Tongue (tissue), 3 donors: ENCODE measurements at places on chromosomes 2 and 18.
A peak's percentile ranks its signal among the peaks of the same experiment; 100 is the strongest.

DNA sequence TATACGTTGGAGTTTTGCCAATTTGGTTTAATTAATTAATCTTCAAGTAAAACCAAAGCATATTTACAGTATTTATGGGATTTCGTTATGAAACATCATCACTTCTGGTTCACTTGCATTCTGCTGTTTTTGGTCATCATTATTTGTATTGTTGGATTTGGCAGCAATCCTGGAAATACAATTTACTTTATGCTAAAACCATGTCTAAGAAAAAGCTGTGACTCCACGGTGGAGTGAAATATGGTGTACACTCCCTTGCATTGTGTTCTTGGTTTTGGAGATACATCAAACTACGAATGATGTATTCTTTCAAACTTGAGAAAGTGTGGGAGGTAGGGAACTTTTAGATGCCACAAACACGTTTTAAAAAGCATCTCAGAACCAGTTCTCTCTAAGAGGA is 106.4 kb downstream of the CTAGE1 start:
- DNase-seq, result peak; percentile 21

DNA sequence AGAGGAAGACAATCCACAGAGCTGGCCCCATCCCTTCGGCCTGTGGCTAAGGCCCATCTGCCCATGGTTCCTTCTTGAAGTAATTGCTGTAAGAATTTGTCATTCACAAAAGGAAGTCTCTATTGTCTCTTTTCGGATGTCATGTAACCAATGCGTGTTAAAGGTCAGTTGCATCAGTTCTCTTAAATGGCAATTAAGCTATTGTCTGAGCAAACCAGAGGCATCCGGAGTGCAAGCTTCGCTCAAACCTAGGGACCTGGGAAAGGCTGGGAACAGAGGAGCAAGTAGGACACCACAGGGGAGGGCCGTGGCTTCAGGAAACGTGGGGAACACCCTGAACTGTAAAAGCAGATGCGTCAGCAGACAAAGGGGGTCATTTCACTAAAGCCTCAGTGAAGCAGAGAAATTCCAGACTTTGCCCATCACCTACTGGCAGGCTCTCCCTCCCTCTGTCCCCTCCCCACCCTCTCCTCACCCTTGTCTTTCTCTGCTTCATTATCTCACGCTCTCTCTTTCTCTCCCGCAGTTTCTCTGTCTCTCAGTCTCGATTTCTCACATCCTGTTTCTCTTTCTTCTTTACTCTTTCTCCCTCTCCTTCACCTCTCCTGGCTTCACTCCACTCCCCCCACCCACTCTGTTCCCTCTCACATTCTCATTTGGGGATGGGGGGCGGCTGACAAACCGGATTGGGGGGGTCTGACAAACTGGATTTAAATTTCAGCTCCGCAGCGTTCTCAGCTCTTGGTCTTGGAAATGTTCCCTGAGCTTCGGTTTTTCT is 204.6 kb upstream of the TNP1 start:
- peak; percentile 71 for DNase-seq

GRCh38 chr18:66916834-66917233 is 312.9 kb upstream of the CDH19 start:
- DNase-seq, result no peak

GRCh38 chr2:36707050-36707449 is 10.5 kb downstream of the VIT start:
- no peak for DNase-seq

DNA sequence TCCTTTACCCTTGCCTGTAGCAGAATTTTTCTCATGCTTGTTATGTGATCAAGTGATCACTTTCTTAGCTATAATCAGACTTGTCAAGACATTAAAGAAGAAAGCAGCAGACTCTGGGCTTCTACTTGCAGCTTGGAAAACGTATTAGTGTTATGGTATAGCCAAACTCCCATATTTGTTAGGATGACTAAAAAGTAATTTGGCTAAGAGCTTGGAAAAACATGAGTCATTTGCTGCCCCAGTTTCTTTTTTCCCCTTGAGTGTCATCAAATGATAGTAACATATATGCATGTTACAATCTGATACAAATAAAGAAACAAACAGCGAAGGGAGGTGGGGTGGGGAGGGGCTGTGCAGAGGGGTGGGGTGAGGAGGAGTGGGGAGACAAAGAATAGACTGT is 155.5 kb downstream of the IKZF2 start:
- no peak for DNase-seq

DNA sequence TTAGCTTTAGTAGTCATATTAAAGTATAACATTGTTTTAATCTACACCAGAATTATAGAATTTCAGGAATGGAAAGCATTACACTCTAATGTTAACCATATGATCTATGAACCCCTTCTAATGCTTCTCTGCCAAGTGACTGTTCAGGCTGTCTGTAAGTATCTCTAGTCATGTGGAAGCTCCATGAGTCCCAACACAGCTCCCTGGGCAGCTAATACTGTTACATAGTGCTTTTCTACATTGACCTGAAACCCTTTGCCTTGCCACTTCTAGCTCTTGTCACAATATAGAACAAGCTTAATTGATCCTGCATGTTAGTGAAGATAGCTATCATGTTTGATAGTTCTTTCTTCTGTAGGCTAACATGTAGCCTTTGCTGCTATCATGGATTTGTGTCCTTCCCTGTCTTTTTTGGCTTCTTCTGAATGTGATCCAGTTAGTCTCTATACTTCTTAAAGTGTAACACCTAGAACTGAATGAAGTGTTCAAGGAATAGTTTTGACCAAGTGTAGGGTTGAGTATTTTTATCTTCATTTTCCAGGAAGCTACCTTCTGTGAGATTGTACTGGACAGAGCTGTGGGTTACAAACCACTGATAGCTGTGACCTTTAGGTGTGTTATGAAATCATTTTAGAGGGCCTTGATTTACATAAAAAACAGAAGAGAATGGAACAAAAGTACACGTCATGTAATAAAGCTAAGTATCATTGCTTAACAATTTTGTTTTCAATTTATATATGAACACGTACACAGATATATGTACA is 23.7 kb downstream of the BABAM2 start:
- peak; percentile 6 for DNase-seq

GRCh38 chr2:144201868-144202468 is 318.0 kb downstream of the ZEB2 start:
- no peak for DNase-seq

GRCh38 chr2:38156436-38156835 is 80.5 kb upstream of the CYP1B1 start:
- no peak for DNase-seq

DNA sequence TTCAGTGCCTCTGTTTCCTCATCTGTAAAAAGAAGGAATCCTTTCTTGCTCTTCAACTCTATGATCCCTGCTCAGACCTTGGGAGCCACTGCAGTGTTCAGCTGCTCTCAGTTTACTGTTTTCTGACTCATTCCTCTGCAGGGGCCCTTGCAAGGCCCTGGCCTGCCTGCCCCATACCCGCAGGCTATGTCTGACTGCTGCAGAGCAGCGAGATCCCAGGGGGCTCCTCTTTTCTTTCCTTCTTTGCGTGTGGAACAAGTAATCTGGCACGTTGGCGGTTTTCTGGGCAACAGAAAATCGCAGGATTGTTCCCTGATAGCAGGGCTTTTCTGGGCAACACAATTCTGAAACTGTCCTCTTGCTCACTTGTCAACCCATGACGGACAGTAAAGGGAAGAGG is 376.0 kb downstream of the DCC start:
- no peak for DNase-seq

DNA sequence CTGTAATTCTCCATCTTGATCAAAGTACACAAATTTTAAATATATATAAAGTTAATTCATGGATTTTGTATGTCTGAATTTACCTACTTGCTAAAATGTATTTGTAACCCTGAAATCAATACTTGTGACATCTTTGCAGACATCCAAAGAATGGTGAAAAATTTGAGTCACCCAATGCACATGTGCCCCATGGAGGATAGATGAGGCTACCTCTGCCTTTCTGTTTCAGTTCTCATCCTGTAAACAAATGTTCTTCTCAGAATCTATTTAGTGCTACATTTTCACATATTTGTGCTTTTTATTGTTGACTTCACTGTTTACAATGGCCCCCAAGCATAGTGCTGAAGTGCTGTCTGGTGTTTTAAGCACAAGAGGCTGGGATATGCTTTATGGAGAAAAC is 171.5 kb downstream of the LRATD1 start:
- no peak for DNase-seq

DNA sequence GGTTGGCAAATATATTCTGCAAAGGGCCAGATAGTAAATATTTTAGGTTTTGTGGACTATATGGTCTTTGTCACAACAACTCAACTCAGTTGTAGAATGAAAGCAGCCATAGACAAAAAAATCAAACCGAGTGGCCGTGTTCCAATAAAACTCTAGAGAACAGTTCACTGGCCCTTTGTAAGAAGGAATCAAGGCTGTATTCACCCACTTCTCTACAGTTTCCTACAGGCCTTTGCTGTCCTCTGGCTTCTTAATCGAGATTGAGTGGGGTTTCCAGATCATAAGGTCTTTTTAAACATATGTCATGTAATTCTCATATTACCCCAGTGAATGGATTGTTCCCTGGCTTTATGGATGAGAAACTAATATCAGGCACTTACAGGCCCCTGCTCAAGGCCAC is 448.9 kb upstream of the ETAA1 start:
- DNase-seq, result no peak

- DNase-seq, result no peak
Observed at GRCh38 chr2:146173934-146174333, 1654.0 kb upstream of the ZEB2 start.

GRCh38 chr2:45869165-45869501 is 217.7 kb downstream of the PRKCE start:
- no peak for DNase-seq

GRCh38 chr2:169143998-169144397 is 74.6 kb downstream of the DHRS9 start:
- DNase-seq, result no peak

DNA sequence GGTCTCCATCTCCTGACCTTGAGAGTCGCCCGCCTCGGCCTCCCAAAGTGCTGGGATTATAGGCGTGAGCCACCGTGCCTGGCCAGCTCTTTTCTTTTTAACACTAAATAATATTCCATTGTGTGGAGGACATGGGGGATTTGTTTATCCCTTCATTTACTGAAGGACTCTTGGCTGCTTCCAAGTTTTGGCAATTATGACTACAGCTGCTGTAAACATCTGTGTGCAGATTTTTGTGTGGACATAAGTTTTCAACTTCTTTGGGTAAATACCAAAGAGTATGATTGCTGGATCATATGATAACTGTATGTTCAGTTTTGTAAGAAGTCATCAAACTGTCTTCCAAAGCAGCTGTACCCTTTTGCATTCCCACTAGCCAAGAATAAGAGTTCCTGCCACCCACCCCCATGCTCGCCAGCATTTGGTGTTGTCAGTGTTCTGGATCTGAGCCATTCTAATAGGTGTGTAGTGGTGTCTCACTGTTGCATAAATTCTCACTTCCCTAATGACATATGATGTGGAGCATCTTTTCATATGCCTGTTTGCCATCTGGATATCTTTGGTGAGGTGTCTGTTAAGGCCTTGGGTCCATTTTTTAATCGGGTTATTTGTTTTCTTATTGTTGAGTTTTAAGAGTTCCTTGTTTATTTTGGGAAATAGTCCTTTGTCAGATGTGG is 52.2 kb downstream of the TNFRSF11A start:
- peak; percentile 68 for DNase-seq

GRCh38 chr18:9817286-9817685 is 68.5 kb upstream of the TXNDC2 start:
- no peak for DNase-seq

GRCh38 chr18:68962623-68963022 is 164.7 kb downstream of the CCDC102B start:
- no peak for DNase-seq

DNA sequence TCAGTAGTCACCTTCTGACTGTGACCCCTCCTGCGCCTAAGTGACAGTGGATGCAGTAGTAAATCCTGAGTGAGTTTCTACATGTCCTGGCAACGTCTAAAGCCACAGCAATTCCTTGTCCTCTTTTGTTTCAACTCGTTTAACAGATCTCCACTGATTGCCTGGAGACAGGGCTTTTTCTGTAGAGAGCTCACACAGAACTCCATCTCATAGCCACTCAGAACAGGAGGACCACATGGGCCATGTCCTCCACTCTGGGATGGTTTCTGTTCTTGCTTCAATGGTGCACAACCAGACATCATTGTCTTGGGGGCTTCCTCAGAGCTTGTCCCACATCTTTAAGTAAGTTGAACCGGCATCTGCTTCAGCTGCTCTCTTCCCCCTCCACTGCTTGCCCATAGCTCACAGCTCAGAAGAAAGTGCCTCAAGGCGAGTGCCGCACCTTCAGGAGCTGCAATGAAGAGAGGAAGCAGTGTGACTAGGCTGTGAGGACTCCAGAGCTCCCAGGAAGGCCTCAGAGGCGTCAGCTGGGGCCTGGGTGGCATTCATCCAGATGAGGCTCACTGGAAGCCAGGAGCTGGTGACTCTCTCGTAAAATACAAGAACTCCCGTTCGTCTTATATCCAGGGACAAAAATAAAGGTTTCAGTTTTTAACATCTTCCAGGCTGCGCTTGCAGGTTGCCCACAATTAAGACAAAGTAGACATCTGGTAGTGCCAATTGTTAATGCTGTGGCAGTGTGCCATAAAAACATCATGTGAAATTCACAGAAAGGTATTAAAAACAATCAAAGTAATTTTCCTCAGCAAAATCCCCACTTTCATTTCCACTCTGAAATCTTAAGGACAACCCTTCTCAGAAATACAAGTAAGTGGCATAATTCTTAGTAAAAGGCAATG is 37.3 kb downstream of the ST3GAL5 start:
- DNase-seq, result peak; percentile 19

GRCh38 chr2:102652126-102652525 is 32.8 kb downstream of the SLC9A2 start:
- no peak for DNase-seq

GRCh38 chr18:56995579-56996188 is 151.2 kb upstream of the BOD1L2 start:
- DNase-seq, result no peak

DNA sequence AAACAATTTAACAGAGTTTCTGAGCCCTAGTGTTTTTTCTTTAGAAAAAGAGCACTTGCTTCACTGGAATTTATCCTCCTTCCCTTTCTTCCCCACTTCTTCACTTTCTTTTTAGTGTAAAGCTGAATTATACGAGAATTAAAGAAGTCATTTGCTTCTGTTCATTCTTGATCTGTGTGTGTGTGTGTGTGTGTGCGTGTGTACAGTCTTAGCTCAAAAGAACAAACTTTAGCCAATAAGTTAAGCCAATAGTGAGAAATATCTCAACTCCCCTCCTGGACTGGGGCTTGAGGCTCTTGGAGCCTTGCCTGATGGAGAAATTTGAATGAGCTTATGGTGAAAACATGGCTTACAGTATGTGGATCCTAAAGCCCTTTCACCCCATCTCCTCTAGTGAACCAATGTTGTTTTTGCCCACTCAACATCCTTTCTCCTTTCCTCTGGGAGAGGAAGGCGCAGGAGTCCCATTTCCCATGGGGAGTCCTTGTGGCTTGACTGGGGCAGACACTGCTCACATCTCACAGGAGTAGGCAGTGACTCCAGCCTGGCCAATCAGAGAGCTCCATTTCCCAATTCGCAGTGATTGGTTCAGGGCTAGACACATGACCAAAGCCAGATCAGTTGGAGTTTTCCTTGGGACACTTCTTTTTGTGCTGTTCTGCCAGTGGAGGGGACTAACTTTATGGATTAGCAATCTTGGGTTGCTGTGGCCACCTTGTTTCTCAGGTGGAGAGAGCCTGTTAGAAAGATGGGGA is 16.3 kb upstream of the MYO3B start:
- DNase-seq, result no peak

- peak; percentile 68 for DNase-seq
Observed at GRCh38 chr2:181466661-181467576, 9.7 kb downstream of the ITGA4 start.
